CD4-positive, alpha-beta T cell treated with Interleukin-6 at 100 ng/mL for 8 hours (primary cell): ENCODE measurements at places on chromosomes 7 and 10.

- no peak for DNase-seq
These were observed 35.9 kb upstream of the CYP2C9 start for GRCh38 chr10:94902570-94902969.

DNA sequence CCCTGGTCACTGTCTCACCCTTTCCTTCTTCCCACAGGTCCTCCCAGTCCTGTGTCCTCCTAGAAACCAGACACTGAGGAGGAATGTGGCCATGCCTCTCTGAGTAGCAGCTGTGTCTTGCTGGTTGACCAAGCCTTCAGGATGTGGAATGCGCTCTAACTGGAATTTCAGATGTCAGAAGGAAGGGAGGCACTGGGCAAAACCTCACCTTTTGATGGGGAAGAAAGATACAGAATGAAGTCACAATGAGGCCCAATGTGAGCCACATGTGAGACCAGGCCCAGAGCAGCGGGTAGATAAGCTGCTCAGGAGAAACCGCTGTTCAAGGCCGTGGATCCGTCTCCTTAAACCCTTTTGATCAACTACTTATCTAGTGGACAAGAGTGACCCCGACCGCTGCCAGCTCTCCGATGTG is 54.8 kb upstream of the ECHDC3 start:
- DNase-seq, result no peak

GRCh38 chr10:26215935-26216584 is 514 bp upstream of the GAD2 start:
- no peak for DNase-seq

GRCh38 chr7:28140979-28141378 is 39.6 kb downstream of the JAZF1 start:
- DNase-seq, result no peak

DNA sequence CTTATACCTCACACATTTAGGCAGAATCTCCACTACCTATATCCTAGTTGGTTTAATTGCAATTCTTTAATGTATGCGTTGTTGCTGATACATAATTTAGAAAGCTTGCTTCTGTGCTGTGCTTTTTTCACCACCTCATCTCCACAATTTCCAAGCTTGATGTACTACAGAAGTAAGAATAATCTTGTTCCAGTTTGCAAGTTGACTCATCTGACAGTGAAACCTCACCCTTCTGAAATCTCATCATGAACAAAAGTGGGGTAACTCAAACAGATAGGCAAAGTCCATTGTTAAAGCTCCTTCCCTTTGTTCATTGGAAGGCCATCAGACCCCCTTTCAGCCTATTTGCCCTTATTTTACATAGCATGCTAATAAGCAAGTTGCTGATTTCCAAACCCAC is 13.6 kb downstream of the EIF4EBP2 start:
- no peak for DNase-seq

GRCh38 chr7:71633551-71634008 is 501.6 kb downstream of the GALNT17 start:
- DNase-seq, result no peak

DNA sequence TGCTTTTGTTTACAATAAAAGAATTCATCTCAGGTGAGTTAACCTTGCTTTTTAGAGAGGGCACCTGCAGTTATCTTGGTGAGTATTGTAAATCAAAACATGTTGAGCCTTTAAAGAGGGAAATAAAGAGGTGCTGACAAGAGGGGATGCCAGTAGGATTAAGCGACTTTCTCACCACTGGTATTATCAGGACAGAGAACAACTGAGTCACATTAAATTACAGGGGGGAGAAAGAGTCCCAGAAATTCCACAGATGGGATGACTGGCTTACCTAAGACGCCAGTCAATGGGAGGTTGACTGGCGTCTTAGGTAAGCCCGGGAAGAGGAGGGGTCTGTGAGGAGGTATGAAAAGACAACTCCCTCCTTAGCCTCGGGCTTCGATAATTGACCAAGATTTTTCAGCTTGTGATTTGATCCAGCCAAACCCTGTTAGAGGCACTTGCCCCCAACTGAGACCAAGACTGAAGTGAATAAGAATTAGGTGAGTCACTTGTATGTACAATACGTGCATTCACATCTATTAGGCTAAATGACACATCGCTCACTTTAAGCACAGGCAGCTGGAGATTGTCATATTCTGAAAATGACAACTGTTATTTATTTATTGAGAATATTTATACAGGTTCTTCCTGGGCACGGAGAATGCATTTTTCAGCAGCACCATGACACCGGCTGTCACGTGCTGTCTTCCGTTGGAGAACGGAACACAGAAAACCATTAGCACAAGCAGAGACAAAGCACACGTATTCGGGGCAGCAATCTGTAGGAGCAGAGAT is 117.6 kb downstream of the SEM1 start:
- no peak for DNase-seq
